CD14-positive monocyte (primary cell): ENCODE measurements at places on chromosomes 4 and X.

DNA sequence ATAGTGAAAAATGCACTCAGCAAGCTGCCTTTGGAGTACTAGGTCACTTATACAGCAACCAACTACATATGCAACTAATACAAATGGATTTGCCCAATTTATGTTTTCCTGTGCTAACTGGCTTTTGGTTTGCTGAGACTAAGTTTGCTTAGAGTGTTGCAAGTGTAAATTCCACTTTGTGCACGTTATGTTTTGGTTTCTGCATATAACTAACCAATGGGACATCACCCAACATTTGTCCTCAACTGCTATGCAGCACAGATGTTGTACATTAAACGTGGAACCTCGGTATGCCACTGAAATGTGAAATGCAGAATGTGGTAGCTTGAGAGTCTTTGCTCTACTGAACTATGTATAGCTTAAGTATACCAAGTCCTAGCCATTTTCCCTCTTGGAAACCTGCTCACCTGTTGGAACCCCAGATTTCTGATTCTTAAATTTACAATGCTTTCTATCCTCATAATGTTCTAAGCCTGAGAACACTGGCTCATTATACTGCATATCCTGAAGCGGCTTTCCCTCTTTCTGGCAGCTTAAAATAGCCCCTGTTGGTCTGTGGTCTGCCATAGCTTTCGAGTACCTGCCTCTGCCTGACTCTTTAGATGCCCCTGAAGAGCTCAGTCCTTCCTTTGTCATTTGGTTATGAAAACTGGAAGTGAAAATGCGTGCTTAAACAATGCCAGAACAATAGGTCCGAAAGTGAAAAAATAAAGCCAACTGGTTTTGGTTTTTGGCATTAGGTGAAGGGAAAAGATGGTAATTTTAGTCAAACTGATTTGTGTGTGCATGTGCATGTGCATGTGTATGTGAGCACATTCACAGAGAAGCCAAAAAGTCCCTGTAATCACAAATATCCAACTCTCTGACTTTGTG lies 158.0 kb downstream of the SH2D1A start:
- no peak for DNase-seq

DNA sequence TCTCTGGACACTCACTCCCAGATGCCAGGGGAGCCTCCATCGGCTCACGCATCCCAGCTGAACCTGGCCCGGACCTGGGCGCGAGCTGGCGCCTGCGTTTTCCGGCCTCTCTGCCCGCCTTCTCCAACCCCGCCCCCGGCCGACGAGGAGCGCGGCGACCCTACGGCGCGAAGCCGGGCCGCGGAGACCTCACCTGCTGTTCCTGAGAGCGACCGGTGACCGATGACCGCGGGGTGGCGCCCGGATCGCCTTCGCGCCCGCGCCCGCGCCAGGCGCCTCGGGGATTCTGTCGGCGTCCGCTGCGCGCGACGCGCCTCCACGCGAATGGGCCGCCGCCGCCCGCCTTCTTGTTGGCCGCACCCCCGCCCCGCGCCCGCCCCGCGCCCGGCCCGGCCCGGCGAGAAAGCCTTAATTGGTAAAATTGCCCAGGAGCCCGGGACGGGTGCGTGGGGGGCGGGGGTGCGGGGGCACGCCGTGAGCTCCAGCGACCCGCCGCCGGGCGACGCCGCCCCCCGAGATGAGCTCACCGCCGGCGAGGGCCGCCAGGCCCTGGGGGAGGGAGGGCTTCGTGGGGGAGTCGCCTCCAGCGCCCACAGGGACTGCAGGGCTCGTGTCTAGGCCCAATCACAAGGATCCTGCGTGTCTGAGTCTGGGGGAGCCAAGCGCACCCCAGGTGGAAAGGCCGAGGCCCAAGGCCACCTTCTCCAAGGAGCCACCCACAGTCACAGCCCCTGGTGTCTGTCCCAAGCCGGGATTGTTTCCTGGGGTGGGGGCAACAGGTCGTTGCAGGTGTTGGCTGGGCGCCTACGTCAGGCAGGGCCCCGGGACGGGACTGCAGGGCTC lies at the start of gene FLNA:
FLNA (minus strand) TSS at position 322 of the 843 bp plus-strand sequence. CDS start 3,389 bp downstream, outside the sequence.
- DNase-seq, result no peak

- no peak for DNase-seq
These were observed 798.7 kb upstream of the AGA start for GRCh38 chr4:178240891-178241290.

DNA sequence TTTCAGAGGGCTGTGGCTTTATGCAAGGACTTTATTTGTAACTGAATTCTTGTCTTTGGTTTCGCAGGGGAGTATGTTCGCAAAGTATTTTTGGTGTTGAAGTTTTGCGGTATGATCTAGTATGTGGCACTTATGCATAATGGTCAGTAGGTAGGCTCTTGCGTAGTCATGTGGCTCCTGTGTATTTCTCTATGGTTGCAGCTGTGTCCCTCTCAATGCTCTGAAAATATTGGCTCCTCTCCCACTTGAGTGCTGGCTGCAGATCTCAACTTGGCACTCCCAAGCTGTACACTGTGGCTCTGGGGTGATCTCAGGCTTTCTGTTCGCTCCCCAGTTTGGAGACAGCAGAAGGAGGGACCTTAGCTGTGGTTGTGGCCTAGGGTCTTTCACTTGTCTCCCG lies 24.8 kb downstream of the ARMCX5 start:
- DNase-seq, result no peak

DNA sequence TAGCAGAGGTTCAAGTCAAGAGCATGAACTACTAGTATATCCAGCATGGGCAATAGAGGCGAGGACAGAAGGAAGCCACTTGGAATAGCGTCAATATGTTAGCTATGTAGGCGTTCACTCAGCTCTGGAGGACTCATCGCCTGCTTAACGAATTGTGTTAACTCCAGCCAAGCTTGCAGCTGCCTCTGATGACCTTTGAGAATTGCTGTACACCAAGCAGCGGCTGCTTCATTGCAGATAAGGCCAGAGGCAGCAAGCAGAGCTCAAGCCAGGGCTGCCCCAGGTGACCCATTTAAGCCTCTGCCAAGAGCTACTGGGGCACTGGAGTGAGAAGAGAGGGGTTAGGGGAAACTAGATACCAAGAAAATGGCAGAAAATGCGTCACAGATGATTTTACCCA lies 160.2 kb upstream of the IGFBP7 start:
- no peak for DNase-seq

- no peak for DNase-seq
These were observed 204.9 kb downstream of the GBA3 start for GRCh38 chr4:22897520-22898108.

GRCh38 chrX:129495900-129496299 lies 27.4 kb downstream of the SMARCA1 start:
- no peak for DNase-seq

DNA sequence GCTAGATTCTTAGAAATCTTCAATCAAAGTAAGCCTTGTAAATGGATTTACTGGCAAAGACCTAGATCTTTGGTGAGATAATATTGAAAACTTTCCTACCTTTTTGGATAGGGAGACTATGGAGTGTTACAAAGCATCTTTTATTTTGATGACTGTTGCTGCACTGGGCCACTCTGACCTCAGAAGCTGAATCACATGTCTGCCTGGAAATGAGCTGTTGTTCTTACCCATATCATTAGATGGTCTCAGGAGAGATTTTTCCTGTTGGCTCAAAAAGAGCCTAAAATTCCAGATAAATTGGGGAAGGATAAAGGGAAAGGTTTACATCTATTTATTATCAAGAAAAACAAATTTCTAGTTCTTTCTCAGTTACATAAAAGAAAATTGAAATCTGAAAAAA lies 127.5 kb upstream of the BMP3 start:
- DNase-seq, result no peak

GRCh38 chrX:78979789-78980464 lies 34.7 kb downstream of the P2RY10 start:
- peak; percentile 5 for DNase-seq

DNA sequence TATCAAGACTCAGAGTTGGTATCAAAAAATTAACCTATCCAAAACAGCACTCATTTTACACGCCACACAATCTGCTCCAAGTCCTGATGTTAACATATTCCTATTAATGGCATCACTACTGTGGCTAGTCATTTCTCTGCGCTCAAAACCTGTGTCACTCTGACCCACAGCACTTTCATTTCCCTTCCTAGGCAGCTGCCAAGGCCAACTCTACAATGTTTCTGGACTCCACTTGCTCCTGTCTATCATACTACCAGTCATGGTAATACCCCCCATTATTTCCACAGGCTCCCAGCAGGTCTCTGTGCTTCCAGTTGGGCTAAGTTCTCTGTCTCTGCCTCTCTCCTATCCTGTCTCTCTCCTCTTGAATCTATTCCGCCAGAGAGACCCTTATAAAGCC lies 323.6 kb downstream of the NR3C2 start:
- no peak for DNase-seq

DNA sequence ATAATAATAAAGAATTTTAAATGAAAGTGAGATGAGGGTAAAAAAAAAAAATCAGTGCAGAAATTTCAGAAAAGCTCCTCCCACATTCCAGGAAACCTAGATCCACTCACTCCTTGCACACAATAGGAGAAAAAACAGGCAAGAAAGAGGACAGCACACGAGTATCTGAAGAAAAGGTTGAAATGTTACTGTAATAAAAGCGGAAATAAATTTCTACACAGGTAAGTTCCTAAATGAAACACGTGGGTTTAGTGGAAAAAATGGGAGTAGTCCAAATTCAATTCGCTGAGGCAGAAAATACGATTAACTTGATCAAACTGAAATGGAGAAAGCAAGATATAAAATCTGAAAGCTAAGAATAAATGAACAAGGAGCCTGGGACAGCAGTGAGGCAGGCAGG lies 2.0 kb upstream of the ACE2 start:
- no peak for DNase-seq

DNA sequence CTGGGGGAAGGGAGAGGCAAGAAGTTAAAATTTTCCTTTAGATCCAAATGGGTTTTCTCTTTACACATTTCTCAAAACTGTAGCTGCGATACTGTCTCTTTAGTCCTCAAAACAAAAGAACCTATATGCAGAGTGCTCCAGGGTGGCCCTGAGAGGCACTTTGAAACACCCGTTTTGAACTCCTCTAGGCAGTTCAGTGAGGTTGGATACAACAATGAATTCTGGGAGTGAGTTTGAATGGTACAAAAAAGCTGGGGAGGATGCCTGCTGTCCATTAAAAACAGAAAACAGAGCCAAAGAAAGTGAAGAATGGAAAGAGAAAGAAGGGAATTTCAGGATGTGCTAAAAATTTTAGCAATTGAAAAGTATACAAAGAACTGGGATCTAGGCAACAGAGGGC lies 23.1 kb downstream of the ENOX2 start:
- DNase-seq, result no peak

- peak; percentile 9 for DNase-seq
These were observed 12.6 kb downstream of the PPA2 start for GRCh38 chr4:105461221-105461620.

DNA sequence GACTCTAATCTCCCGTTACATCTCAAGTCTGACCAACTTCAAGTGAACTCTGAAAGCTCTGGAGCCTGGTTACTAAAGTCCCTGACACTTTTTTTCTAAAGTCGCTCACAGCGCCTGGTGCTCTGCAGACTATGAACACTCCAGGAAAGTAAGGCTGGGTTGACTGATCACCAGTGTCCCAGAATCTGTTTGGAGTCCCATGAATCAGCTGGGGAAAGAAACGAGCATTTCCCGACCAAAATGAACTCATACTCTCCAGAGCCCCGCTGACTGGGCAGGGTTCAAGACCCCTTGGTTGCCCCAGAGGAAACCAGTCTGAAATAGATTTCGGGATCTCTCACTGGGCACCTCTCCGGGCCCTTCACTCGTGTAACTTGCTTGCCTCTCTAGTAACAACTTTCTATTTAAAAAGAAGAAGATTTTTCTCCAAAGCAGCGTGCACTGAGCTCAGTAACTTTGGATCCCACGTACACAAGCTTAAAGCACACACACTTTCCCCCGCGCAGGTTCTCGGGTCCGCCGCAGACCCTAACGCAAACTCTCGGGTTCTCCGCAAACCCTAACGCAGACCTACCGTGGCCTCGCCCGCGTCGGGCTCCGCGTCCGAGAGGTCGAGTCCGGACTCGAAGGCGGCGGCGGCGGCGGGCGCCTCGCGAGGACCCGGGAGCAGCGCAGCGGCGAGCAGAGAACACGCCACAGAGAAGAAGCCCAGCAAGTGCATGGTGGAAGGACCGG lies 964 bp downstream of the VEGFC start:
- no peak for DNase-seq

- no peak for DNase-seq
These were observed 236.6 kb downstream of the RASL11B start for GRCh38 chr4:53098681-53099121.

GRCh38 chr4:113290666-113291065 lies 241.2 kb downstream of the ANK2 start:
- no peak for DNase-seq

- DNase-seq, result no peak
These were observed 5.3 kb downstream of the CWH43 start for GRCh38 chr4:48991357-48991756.

GRCh38 chrX:107731831-107732502 lies 43.6 kb downstream of the TSC22D3 start:
- DNase-seq, result peak; percentile 77

- no peak for DNase-seq
These were observed 154.2 kb downstream of the AMELX start for GRCh38 chrX:11447418-11447817.

DNA sequence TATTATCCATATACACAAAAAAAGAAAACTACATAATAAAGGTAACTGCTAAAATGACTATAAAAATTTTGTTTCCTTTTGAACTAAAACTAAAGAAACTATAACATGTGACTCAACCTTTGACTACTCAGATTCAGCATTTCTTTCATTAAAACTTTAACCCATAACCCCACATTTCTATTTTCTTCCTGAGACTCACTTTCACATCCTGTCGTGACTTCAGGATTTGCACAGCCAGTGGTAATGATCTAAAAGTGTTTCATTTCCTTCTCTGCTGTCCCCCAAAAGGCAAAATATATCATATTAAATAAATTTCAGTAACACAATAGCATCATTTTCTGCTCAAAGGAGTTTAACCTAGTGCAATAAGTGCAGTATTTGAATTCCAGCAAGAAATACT lies 1022.4 kb upstream of the DIAPH2 start:
- no peak for DNase-seq

DNA sequence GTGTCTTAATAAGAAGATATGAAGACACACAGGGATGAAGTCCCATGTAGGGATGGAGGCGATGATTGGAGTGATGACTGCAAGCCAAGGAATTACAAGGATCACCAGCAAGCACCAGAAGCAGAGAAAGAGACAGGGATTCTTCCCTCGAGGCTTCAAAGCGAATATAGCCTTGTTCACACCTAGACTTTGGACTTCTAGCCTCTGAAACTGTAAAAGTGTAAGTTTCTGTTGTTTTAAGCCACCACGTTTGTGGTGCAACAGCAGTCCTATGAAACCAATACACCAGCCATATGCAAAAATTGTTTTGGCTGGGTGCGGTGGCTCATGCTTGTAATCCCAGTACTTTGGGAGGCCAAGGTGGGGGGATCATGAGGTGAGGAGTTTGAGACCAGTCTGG lies 9.8 kb upstream of the PDS5A start:
- no peak for DNase-seq

GRCh38 chr4:110046588-110047049 lies 133.9 kb downstream of the EGF start:
- DNase-seq, result no peak
